NCI-H1105 (cell line): ENCODE measurements at places on chromosomes 16 and 17.

DNA sequence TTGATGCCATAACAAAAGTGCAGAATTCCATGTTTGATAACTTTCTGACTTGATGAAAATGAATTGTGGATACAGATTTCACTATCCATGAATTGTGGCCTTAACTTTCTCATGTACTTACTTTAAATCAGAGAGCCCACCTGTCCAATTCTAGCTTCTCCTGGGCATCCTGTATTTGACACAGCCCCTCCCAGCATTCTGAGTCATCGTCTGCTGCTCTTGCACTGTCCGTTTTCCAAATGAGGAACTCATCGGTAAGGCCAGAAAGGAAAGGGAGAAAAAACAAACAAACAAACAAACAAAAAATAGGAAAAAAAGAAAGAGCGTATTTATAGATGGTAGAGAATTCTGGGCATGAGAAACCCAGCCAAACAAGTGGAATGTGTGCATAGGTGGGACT lies 361.6 kb downstream of the WWOX start:
- no peak for DNase-seq

GRCh38 chr17:35684055-35684802 lies 47.2 kb upstream of the RASL10B start:
- DNase-seq = no peak

DNA sequence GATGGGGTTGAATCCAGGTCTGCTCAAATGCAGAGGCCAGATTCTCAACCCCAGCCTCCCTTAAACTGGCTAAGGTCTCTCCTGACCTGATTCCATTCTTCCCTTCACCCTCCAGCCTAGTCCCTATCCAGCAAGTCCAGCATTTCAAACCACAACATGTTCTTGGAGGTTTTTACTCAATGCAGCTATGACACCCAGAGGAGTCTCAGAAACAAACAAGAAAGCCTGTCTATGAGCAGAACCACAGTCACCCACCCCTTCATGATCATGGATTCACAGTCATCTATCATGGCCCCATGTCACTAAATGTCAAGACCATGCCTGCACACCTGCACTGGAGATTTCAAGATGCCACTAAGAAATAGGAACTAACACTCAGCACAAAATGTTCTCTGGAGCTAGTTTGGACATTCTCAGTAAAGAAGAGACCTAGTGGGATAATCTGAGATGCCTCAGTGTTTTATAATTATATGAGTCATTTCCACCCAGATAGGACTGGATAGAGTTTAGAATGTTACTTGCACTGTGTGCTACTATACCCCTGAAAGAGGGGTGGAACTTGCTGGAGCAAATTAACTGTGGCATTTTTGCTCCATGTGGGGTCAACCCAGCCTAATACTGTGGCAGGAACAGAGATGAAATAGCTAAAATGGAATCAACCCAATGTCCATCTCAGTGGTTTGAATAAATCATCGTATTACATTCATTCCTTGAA lies 9.5 kb upstream of the METTL22 start:
- DNase-seq = no peak

- DNase-seq = no peak
Measured at GRCh38 chr17:15516150-15516549, 47.1 kb downstream of the TVP23C start.

GRCh38 chr17:66435182-66435581 lies 132.8 kb downstream of the PRKCA start:
- no peak for DNase-seq

DNA sequence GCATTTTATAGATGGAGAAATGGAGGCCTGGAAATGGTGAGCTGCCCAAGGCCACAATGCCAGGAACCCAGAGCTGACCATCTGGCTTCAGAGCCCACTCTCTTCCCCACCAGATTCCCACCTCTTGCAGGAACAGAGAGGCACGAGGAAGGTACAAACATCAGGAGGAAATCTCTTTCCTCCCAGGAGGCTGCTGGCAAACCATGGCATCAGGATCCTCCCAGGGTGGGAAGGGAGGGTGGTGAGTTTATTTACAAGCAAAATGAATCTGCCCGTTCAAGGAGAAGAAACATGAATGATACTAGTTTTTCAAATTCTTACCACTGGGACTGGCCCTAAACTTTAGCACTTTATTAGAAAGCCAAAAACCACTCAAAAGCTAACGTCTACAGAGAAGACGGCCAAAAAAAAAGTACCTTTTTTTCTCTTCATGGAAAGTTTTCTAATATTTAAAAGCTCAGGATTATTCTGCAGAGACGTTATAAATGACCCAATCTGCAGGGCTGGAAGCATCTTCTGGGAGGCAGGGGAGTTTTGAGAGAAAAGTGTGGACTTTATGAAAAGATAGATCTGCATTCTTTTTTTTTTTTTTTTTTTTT lies 79.1 kb downstream of the NXN start:
- no peak for DNase-seq

DNA sequence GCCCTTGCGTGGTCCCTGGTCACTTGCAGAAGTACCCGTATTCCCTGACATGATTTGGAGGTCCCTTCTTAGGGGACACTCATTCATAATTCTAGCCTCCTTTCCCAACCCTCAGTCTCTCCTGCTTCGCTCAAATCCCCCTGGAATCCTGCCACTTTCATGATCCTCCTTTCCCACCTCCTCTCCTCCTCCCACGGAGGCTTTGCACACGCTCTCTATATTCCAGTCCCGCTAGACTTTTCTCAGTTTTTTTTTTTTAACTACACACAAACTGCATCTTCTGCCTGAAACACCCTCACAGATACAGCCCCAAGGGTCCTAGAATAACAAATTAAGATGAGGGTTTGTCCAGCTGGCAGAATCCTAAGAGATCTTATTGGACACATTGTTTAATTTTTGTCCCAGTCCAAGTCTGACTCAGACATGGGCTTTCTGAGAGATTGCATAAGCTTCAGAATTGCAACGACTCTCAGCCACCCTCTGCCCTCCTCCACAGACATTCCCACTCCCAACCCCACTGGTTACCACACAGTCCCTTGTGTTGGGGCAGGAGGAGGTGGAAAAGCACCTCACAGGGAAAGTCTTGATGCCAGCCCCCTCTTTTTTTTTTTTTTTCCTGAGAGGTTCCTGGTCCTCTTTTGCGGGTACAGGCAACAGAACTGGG lies 739.5 kb upstream of the EEF2KMT start:
- DNase-seq = no peak

GRCh38 chr17:17994271-17995069 lies 21.8 kb downstream of the DRC3 start:
- no peak for DNase-seq

DNA sequence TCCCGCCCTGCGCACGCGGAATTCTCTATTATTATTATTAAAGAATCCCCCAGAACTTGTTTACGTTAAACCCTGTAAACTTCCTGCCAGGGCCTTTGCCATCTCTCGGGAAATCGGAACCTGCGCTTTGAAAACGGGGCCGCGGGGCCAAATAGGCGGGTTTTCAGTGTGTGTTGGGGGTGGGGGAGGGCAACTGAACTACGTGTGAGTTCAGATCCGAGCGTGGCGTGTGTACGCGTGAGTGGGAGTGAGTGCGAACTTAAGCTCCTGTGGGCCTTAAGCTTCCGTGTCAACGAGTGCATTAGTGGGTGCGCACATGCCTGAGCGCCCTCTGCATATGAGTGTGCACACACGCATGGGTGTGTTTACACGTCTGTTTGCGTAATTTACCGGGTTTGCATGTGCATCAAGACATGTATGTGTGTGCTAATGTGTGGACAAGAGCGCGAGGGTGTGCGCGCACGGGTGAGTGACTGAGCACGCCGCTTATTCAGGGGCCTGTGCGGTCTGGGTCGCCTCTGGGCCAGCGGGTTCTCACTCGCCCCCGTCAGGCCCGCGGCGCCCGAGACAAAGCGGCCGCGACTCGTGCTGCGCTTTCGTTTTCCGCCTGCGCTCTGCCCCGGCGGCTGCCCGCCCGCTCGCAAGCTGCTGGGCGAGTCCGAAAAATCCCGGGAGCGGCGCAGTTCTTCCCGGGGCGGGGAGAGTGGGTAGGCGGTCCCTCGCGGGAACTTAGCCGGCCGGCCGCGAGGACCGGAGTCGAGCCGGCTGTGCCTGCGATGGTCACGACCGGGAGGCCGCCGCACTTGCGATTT lies 1.2 kb upstream of the FOXF1 start:
- no peak for DNase-seq

DNA sequence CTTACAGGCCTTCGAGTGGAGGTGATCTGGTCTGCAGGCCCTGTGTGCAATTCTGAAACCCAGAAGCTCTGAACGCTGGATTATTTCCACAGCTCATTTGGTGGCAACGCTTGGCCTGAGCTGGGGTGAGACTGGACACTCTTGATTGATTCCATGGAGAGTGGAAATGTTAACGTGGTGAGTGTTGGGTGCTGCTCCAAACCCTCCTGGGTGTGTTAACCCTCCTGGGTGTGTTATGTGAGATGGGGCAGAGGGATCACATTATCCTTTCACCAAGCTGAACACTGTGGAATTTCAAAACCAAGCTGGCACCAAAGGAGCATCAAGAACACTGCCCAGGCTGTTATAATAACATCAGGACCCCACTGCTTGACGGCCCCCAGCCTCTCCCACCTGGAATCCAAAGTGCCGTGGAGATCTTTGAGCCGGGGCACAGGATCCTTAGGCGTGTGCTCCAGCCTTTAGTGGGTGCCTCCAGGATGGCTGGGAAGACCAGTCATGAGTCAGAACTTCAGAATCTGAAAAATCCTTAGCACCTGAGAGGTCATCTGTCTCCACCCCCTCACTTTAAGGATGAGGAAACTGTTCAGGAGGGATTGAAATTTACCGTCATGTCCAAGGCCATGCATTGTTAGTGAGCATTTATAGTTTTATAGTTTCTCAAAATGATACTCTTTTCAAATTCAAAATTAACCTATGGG lies 75.0 kb downstream of the RPTOR start:
- DNase-seq = no peak

DNA sequence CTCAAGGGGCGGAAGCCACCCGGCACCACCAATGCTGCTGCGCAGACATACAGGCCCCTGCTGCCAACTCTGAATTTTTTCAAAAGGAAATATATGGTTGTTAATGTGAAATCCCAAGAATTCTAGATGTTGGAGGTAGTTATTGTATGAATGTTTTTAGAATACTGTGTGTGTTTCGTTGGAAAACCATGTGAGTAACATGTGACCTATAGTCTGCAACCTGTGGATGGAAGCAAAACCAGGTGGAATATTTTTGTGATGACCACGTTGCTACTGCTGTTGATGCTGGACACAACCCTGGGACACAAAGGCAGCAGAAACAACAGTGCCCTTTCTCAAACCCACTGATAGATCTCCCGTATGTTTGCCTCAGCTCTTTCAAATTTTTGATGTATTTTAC lies 376.3 kb upstream of the SALL1 start:
- DNase-seq = no peak

- DNase-seq = no peak
Measured at GRCh38 chr16:77406680-77407079, 28.2 kb downstream of the ADAMTS18 start.

DNA sequence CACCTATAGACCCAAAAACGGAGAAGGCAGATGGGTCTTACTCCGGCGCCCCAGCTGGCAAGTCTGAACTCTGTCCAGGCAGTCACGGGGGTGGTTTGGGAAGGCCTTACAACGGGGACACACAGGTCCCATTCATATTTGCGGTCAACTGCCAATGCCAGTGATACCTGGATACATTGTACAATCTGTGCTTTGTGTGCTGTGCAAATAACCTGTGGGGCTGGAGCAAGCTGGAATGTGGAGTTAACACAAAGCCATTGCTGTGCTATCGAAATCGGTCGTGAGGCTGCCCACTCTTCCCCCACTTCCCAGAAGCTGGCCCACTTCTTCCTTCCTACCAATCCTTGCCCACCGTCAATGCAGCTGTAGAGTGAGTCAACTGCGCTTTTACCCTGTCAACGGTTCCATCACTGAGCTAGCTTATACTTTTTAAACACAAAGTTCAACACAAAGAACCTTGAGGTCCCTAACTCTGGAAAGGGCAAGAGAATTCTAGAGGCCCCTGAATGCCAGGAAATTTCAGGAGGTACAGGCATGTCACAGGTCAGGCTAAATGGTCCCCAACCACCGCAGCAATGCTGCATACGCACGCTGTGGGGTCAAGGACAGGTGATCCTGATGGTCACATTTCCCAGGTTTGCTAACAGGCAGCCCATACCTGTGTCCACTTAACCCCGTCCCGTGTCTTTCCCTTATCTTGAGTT lies 122.8 kb downstream of the ZFHX3 start:
- no peak for DNase-seq

GRCh38 chr16:47612711-47613110 lies 151.6 kb downstream of the PHKB start:
- no peak for DNase-seq

DNA sequence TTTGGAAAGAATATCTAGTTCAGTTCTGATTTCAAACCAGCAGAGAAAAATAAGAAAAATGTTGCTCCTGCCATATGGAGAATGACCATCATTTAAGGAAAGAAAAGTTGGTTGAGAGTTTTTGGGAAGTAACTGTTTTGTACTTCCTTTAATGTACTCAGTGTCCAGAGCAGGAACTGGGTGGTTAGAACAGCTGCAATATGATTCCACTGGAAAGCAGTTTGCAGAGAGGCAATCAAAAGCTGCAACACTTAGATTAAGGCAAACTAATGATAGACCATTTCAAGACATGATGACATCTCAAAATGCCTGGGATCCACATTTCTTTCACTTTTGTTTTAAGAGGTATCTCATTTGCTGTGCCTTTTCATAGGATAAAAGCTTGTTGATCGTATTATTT lies 313.3 kb upstream of the HSBP1 start:
- no peak for DNase-seq

DNA sequence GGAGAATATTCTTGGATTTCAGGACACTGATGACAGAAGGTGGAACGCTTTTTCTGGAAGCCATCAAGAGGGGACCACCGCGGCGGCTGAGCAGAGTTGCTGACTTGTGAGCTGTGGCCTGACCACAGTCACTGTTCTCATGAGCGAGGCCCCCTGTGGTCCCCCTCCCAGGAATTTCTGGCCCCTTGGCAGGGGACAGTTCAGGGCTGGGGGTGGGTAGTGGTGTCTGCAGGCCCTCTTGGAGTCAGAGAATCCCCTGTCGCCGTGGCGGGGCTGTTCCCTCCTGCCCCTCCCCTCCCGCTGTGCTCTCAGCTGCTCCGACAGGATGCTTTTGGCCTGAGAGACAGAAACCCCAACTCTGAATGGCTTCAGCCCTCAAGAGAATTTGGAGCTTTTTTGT lies 292.0 kb downstream of the SEC14L1 start:
- DNase-seq = no peak

GRCh38 chr17:6506679-6507231 lies 49.6 kb downstream of the PITPNM3 start:
- DNase-seq = no peak

GRCh38 chr17:27840688-27841087 lies 40.4 kb upstream of the NOS2 start:
- DNase-seq = no peak
